ENCODE measurements at places on chromosomes 2 and 18.

DNA sequence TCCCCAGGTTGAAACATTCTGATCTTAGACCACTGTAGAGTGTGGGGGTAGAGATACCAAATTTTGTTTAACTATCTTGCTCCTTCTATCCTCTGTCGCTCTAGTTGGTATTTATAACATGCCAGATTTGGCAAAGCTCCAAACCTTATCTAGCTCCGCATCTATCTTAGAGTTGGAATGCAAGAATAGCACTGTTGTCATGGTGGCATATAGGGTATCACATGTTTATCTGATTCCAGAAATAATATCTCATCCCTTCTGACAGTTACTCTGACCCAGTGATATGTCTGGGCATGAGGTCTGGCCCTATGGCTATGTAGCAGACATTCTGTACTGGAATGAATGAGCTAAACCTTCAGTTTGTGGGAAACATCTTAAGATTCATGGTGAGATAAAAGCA is 51.7 kb downstream of the CABYR start:
- DNase-seq, result no peak

DNA sequence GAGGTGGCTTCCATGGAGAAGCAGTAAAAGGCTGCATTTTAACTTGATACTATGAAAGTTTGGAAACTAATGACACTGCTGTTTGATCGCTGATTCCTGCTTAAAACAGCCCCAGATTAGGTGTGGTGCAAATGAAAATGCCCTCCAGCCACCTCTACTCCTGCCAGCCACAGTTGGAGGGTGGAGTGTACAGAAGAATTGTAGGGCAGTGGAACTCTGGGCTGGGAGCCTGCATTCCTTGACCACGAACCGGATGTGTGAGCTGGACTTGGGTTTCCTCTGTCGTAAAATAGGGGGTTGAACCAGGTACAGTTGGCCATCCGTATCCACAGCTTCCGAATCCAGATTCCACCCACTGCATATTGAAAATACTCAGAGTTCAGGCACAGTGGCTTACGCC is 84.6 kb upstream of the RFX8 start:
- no peak for DNase-seq

DNA sequence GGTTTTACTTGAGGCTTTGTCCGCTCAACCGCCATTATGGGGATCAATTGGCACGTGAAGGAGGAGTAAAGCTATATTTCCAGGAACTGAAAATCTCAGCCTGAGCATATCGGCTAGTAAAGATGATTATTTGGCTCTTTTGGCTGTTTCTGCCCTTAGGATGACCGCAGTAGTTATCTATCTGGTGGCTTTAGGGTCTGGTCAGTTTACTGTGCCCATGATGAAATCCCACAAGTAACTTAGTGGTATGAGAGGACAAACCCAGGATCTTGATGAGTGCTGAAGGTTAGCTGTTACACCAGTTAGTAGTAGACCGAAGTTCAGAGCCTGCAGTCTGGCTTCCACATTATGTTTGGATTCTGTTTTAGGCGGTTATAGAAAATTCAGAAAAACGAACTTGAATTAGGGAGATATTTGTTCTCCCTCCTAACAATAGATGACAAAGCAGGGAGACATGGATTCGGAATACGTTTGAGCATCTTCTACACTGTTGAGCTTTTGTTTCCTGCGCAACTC is 1.2 kb downstream of the MAT2A start:
- DNase-seq, result no peak

DNA sequence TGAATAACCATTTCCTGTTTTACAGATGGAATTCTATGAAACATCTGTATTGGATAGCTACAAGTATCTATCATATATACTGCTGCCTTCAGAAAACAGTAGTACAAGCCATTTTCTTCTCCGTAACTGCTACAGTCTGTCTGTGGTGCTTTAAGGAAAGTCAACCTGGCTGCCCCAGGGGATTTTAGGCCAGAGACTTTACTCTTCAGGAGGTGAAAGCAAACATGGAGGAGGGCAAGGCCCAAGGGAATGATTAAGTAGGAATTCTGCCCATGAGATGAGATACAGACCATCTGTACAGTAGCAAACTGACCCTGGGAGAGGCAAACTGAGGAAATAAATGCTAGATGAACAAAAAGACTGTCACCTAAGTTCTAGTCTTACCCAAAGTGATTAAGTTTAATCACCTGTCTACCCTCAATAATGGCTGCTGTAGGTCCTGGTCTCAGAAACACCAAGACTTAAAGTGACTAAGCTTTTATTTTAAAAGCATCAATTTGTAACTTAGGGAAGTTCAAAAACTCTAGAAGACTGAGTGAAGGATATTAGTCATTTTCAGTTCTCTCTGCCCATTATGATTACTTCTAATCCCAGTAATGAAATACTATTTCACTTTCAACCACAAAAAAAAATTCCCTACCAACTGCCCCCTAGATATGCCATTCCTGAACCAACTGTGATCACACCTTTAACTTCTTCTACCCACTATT is 14.8 kb downstream of the MBD2 start:
- DNase-seq, result peak; percentile 6

DNA sequence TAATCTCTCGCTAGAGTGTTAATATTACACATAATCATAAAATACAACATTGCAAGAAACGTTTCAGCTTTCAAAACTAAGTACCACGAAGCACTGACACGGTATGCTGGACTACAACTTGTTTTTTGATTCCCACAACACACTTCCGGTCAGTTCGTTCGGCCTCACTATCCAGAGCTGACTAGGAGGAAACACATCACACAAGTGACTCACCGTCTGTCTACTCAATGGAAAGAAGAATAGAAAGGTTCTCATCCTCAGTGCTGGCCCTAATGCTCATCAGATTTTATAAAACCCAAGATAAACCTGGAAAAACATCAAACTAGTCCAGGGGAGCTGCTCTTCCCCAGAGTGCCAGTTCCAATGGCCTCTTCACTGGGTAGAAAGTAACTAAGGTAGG is 42.9 kb downstream of the ZNF385B start:
- DNase-seq, result peak; percentile 43

- no peak for DNase-seq
Measured at GRCh38 chr2:15692551-15693377, 101.1 kb downstream of the DDX1 start.

DNA sequence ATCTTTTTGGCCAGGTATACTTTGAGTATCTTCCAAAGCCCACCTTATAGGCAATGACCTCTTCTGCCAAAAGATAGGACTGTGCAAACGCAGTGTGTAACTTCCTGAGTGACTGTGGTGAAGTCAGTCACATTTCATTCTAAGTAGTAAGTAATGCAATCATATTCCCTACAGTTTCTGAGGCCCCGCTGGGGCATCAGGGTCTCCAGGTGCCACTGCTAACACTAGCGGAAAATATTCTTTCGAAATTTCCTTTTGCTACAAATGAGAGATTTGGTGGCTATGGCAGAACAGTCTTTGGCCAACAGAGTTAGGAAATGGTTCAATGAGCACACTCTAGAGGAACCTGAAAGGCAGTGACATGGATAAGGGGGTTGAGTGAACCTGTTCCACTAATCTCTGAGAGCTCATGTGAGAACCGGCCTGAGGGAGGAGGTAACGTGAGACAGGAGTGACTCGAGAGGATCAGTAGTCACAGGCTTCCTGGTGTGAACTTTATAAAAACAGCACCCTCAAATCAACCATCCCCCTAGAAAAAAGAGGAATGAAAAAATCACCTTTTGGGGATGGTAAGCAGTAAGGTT is 102.6 kb upstream of the LPIN2 start:
- no peak for DNase-seq

GRCh38 chr2:48482313-48482712 is 47.6 kb upstream of the STON1 start:
- DNase-seq, result no peak

DNA sequence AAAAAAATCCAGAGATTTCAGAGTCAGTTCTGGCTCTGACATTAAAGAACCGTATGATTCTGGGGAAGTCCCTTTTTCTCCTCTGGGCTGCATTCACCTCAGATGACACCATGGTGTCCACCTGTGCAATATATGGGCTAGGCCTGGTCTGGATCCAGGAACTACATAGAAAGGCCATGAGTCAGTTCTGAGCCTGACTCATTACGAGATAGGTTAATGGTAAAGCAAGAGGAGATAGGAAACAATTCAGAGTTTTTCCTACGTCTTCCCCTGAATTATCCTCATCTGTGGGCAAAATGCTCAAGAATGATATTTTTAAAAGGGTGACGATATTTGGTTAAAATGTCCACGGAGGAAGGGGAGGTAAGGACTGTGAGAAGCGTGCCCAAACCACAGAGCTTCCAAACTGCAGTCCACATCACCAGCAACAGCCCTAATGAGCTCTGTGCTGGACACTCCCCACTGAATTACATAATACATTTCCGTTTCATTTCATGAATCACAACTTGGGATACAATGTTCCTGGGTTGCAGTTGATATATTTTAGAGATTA is 180.1 kb upstream of the OSR1 start:
- DNase-seq, result peak; percentile 98

GRCh38 chr2:157489983-157490382 is 46.1 kb upstream of the CYTIP start:
- DNase-seq, result no peak

GRCh38 chr2:137638932-137639331 is 325.3 kb upstream of the HNMT start:
- no peak for DNase-seq

DNA sequence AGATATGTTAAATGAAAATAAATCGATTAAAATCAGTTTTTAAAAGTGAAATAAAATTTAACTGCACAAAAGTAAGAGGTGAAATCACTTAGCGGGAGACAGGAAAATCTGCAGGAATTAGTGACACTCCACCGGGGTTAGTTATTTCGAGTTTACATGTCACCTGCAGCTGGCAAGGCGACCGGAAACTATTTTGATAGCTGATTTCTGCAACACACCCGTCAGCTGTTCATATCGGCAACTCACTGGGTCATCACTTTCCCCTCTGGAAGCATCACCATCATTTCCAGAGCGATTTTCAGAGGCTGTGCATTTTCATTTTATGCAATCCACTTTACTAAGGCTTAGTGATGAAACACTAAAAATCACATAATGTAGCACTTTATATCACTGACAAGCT is 52.9 kb downstream of the PXDN start:
- DNase-seq, result no peak

GRCh38 chr2:233020454-233020853 is 7.4 kb upstream of the NGEF start:
- no peak for DNase-seq

- DNase-seq, result no peak
Measured at GRCh38 chr2:37836270-37836669, 88.8 kb upstream of the RMDN2 start.

DNA sequence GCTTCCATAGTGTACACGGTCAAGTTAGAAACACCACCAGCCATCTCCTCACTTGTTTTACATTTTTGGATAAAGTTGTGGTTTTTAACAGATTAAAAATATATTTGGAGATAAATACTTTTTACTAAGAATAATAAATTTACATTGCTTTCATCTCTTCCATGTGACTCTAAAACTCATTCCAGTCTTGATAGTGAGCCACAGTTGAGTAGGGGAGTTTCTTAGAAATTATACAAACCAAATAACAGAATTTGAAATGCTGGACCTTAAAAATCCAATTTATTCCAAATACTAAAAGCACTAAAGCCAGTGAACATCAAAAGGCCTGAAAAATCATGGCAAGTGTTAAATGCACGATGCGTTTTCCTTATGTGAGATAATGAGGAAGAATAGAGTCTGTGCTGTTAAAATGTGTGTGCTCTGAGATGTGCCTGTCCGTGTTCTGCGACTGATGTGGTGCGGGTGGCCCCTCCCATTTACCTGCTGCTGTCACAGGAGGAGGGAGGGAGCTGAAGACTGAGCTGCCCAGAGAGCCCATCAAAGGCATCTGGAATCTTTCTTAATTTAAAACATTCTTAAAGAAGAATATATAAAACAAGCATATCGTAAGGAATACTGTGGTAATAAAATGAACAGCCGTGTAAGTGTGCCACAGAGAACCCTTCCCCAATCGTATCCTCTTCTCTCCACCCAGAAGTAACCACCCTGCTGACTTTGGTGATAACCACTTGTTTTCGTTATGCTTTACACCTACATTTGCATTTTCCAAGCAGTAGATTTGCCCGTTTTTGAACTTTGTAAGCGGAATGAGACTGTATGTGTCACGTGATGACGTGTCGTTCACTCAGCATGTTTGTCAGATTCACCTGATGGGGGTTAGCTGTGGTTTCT is 57.0 kb upstream of the TXNDC2 start:
- no peak for DNase-seq

- DNase-seq, result no peak
Measured at GRCh38 chr2:192381082-192381481, 186.3 kb upstream of the TMEFF2 start.
